ENCODE measurements at places on chromosomes 12 and 14.

DNA sequence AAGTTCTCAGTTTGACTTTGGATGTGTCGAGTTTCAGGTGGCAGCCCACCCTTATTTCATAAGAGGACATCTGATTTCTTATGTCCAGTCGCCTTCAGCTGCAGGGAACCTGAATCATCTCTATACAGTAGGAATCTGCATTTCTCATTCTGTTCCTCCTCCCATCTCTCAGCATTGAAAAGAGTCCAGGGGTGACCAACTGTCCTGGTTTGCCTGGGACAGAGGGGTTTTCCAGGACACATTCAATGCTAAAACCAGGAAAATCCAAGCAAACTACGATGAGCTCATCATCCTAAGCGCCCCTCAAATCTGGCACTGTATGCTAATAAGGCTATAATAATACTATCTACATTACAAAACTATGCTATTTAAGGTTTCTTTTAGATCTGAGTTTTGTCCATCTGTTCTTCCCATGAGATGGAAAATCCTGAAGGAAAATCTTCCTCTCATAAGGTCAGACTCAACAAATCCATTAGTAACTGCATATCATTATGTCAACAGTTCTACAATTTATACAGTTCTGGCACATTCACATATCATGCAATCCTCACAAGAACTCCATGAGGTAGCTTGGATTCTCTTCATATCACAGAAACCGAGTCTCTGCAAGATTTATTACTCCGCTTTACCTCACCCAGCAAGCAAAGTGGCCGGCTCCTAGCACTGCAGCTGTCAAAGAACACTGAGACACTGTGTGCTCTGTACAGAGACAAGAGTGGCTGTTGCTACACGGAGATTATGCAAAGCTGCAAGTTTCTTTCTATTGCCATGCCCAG, 15.6 kb upstream of the CALM1 start:
- no peak for DNase-seq

DNA sequence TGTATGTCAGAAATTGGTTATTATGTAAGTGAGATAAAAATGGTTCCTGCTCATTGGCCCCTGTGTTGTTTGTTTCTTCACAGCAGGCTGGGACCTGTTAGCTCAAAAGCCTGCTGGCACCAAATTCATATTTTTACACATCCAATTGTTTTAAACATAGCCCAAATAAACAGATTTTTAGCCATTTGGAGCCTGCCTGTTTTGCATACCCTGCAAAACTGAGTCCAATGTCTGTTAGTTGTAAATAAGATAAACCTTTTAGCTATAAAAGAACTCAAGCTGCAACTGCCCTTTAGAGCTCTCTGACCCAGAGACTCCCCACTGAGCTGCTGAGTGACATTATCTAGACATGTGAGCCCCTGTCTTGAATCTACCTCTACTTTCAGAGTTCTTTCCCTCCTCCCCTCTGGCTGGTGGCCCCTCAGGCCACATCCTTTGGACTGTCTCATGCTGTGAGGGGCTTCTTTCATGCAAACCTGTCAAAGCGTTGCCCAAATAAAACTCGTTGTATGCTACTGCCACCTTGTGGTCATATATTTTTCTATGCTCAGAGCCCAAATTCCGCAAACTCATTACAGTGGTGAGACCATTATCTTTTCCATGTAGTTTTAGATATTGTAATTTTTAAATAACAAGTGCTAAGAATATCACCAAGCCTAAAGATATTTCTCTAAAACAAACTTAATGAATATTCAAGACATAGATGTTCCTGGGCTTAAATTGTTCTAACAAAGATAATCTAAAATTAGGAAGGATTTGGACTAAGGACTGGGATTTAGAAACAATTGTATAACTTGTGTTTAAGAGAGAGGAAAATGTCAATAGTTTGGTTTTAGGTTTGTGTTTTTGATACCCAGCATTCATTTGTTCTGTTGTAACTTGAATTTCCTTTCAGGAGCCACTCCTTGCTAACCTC, 337.9 kb downstream of the AACS start:
- peak; percentile 19 for DNase-seq

GRCh38 chr12:118830296-118830695, 151.0 kb upstream of the SRRM4 start:
- no peak for DNase-seq

DNA sequence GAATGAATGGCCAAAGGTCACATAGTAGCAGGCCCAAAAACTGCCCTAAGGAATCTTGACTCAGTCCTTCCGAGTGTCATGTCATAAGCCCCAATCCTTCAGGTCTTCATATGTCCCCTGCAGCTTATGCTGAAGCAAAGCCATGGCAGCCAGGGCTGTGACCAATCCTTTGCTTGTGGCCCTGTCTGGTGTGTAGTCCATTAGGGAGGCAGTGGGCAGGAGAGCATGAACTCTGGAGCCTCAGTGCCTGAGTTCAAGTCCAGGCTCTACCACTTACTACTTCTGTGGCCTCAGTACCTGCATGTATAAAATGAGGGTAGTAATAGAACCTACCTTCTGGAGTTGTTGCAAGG, 20.3 kb downstream of the PLEKHG3 start:
- no peak for DNase-seq

- DNase-seq, result peak; percentile 29
Observed at GRCh38 chr14:104158827-104159798, 20.7 kb downstream of the KIF26A start.

- peak; percentile 84 for DNase-seq
Observed at GRCh38 chr14:69268763-69269162, 8.8 kb downstream of the GALNT16 start.

DNA sequence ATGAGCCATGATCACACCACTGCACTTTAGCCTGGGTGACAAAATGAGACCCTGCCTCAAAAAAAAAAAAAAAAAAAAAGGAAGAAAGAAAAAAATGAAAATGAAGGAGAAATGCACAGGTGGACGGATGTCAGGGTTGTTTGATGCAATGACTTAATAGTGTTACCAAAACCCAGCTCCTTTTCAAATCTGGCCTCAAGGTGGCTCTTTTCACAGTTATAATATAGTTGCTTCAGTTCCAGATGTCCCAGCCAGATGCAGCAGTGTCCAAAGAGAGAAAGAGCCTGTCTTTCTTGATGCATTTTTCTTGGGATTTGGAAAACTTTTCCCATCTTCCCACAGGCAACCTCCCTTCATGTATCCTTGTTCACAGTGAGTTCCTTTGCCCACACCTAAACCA, 36.5 kb downstream of the KCNMB4 start:
- DNase-seq, result no peak

- no peak for DNase-seq
Observed at GRCh38 chr12:45978108-45978507, 12.3 kb downstream of the SCAF11 start.

GRCh38 chr12:47071241-47071852, 8.1 kb upstream of the PCED1B start:
- peak; percentile 64 for DNase-seq

GRCh38 chr12:120962532-120963020, 15.8 kb upstream of the HNF1A start:
- no peak for DNase-seq

GRCh38 chr12:64819816-64820402, 4.5 kb upstream of the TBC1D30 start:
- DNase-seq, result no peak

- no peak for DNase-seq
Observed at GRCh38 chr12:132700212-132700822, 10.3 kb upstream of the PGAM5 start.

GRCh38 chr14:63892265-63892664, 39.5 kb downstream of the SYNE2 start:
- DNase-seq, result no peak

DNA sequence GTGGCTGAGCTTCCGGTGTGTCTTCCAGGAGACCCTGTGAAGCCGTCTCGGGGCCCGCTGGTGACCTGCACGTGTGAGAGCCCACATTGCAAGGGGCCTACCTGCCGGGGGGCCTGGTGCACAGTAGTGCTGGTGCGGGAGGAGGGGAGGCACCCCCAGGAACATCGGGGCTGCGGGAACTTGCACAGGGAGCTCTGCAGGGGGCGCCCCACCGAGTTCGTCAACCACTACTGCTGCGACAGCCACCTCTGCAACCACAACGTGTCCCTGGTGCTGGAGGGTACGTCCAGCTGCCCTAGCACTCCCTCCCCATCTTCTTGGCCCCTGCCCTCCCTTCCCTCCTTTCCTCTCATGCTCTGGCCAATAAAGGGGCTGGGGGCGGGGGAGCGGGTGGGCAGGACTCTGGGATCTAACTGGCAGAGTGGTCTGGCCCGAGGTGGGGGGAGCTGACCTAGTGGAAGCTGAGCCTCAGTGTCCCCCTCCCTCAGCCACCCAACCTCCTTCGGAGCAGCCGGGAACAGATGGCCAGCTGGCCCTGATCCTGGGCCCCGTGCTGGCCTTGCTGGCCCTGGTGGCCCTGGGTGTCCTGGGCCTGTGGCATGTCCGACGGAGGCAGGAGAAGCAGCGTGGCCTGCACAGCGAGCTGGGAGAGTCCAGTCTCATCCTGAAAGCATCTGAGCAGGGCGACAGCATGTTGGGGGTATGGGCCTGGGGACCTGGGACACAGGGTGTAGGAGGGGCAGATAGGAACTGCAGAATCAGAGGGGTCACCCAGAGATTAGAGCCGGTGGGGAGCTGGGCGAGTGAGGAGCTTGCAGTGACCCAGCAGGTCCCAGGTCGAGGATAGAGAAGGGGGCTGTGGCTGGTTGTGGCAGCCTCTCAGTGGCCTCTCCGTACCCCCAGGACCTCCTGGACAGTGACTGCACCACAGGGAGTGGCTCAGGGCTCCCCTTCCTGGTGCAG, 6.0 kb downstream of the ACVRL1 start:
- no peak for DNase-seq

GRCh38 chr12:42482041-42482747, 107.4 kb downstream of the PRICKLE1 start:
- DNase-seq, result peak; percentile 19

- DNase-seq, result peak; percentile 16
Observed at GRCh38 chr12:93106910-93107309, 177.8 kb upstream of the EEA1 start.

DNA sequence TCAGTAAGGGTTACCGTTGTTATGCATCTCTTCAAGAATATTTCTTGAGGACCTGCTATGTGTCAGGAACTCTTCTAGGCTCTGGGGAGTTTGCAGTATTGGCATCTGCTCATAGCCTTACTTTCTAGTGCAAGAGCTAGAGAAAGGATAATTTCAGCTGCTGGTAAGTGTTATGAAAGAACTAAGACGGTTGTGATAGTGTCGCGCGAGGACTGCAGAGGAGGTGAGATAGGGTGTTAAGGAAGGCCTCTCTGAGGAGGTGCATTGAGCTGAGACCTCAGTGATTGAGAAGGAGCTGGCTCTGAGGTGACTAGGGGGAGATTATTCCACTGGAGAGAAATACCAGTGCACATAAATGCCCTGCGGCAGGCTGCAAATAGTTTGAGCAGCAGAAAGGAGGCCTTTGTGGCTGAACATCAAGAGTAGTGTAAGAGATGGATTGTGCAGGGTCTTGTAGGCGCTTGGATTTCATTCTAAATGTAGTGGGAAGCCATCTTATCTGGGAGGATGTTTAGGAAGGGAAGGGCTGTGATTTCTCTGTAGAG, 824 bp downstream of the DDX55 start:
- DNase-seq, result no peak

GRCh38 chr14:64298773-64299172, 4.6 kb upstream of the ESR2 start:
- no peak for DNase-seq

DNA sequence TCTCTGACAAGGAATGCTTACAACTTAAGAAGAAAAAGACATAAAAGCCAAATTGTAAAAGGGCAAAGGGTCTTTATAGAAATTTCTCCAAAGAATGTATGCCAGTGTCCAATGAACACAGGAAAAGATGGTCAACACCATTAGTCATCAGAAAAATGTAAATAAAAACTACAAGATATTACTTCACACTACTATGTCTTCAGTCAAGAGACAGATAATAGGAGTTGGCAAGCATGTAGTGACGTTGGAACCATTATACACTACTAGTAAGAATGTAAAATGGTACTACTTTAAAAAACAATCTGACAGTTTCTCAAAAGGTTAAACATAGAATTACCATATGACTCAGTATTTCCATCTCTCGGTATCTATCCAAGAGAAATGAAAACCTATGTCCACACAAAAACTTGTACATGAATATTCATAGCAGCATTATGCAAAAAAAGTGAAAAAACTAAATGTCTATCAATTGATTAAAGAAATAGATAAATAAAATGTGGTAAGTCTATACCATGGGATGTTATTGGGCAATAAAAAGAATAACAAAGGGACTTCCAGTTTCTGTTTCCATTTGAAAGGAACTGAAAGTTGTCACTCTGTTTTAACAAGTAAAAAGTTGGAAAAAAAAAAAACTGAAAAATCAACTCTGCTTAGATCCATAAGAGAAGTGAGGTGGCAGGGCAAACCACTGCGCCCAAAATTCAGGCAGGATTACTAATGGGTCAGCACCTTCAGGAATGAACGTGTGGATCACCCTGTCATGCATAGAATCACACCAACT, 69.8 kb downstream of the ALG10B start:
- DNase-seq, result no peak

- peak; percentile 32 for DNase-seq
Observed at GRCh38 chr14:87805315-87805723, 187.7 kb downstream of the GALC start.

- no peak for DNase-seq
Observed at GRCh38 chr14:102209224-102209966, 69.7 kb downstream of the WDR20 start.

DNA sequence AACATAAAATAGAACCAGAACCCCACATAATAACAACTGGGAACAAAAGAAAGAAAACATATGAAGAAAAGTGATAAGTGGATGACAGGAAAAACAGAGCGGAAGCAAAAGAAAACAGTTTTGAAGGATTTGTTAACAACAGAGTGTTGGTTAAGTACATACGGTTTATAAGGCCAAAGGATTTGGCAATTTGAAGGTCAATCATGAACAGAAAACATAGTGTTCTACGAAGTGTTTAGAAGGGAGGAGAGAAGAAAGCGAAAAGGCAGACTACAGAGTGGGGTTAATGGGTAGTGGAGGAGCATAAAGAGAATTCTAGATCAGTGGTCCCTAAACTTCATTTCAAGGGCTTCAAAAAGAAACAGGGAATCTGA, 3.9 kb upstream of the AP4S1 start:
- DNase-seq, result no peak

DNA sequence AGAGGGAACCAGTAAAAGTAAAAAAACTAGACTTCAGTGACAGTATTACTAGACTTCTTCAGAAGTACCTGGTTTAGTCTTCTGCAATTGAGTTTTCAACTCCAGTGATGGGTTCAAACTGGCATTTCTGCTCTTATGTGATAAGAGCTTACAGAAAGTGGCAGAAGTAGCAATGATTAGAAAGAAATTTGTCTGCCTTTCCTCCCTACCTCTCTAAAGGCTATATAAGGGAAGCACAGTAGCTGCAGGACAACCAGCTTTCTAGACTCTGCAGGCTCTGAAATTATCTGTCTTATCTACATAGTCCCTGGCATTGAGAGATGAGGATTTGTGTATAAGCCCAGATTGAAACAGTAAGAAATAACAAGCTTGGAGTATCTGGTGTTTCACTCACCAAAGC, 107.5 kb downstream of the DAAM1 start:
- no peak for DNase-seq

GRCh38 chr12:106025129-106025528, 113.6 kb downstream of the NUAK1 start:
- no peak for DNase-seq

GRCh38 chr12:64390275-64390851, at the start of gene C12orf56:
Gene C12orf56 (minus strand): TSS chr12:64390758. CDS start chr12:64390565, 193 bp downstream.
- DNase-seq, result peak; percentile 23

- no peak for DNase-seq
Observed at GRCh38 chr14:71332476-71332875, 425.2 kb downstream of the PCNX1 start.

GRCh38 chr12:9786726-9787717, 26.3 kb upstream of the CD69 start:
- no peak for DNase-seq

- peak; percentile 35 for DNase-seq
Observed at GRCh38 chr12:42730291-42730690, 140.7 kb upstream of the PRICKLE1 start.

Data from Daoy (cell line).